ENCODE measurements at places on chromosomes 13 and 19. TPM values are rescaled to one million over a fixed set of nuclear protein-coding genes. Genes with fewer than 3 reads are reported as not detected.

Gene PSPN
- 1.4 TPM for total RNA-seq

Gene ZNF441
- total RNA-seq: 1.6 TPM

DNA sequence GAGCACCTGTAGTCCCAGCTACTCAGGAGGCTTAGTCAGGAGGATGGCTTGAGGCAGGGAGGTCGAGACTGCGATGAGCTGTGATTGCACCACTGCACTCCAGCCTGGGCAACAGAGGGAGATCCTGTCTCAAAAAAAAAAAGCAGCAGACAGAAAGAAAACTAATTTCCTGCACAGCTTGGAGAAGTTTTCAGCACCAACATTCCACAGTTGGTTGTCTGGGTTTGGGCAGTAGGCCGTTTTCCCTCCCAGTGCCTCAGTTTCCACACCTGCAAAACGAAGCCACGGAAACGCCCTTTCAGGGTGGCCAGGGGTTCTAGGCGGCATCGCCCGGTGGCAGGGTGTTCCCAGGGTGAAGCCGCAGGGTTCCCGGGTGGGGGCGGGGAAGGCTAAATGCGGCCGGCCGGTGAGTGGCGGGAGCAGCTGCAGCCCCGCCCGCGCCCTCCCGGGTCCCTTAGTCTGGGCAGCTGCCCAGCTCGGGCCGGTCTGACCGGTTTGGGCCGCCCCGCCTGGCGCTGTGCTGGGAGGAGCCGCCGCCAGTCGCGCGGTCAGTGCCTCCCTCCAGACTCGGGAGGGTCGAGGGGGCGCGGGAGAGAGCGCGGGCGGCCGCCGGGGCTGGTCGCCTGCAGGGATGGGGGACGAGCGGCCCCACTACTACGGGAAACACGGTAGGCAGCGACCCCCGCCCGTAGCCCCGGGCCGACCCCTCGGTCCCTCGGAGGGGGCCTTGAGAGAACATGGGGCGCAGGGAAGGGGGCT lies at the start of gene SLC44A2:
Gene SLC44A2 (plus strand): TSS at position 551 of the 759 bp plus-strand sequence. CDS start 81 bp downstream, at position 632.
- no peak for DNase-seq

- DNase-seq: no peak
Observed at GRCh38 chr19:14352526-14352925, 28.7 kb upstream of the ADGRE5 start.

DNA sequence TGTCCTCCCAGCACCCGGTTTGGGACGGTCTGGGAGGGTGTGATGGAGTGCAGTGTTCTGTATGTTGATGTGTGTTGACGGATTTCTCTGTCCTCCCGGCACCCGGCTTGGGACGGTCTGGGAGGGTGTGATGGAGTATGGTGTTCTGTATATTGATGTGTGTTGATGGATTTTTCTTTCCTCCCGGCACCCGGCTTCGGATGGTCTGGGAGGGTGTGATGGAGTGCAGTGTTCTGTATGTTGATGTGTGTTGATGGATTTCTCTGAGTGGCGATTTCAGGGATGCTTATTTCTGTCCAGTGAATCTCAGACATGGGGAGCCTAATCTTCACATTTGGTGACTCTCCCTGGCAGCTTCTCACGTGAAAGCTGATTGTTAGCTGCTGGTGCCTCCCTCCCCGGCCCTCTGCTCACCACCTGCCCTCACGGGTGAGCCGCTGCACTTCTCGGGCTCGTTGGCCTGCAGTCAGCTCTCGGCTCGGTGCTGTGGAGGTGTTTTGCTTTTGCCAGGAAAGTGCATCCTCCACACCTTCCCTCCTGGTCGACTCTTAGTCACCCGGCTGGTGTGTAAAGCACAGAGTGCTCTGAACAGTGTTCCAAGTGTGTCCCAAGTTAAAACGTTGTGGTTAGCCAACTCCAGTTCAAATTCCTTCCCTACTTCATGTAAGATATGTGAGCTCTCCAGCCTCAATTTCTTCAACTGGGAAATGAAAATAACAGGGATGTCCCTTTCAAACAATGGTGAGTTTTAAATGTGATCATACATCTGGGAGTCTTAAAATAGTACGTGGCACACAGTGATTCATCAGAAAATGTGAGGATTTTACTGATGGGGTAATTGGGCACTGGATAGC lies 54.6 kb downstream of the ATP11A start:
- DNase-seq: no peak

DNA sequence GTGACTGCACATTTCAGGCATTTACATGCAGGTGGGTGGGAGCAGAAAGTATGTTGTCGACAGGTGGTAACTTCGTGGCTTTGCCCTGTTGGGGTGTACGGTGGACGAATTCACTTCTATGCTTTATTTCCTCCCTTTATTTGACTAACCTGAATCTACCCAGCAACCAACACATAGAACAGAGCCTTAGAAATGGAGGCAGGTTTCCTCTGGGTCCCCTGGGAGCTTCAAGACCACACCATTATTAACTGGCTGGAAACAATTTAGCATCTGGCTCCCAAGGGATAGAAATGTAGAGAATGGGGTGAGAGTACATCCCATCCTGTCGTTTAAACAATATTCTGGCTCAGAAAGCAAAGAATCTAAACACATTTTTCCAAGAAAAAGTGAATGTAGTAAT lies 244.4 kb downstream of the DLEU7 start:
- DNase-seq: no peak

DNA sequence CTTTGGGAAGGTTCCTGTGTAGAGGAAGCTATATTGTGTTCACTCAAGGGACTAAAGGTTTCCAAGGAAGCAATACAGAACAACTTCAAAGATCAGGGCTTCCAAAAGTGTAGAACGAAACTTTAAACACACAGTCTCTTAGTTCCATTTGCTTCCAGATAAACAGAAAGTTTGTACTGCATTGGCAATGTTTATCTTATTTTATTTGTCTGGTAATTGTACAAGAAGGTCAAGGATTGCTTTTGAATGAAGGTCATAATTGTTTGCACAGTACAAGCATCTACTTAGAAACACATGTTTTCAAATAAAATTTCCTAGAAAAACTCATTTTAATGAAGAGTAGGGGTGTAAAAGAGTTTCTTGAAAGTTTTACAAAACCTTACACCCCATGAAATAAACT lies 712.7 kb upstream of the SGCG start:
- no peak for DNase-seq

GRCh38 chr13:32134241-32135055 lies 102.9 kb downstream of the FRY start:
- DNase-seq: no peak

GRCh38 chr13:25958986-25959385 lies 92.8 kb downstream of the SHISA2 start:
- DNase-seq: no peak
